Right kidney (tissue), 9 donors: ENCODE measurements at places on chromosomes 11 and 22.

DNA sequence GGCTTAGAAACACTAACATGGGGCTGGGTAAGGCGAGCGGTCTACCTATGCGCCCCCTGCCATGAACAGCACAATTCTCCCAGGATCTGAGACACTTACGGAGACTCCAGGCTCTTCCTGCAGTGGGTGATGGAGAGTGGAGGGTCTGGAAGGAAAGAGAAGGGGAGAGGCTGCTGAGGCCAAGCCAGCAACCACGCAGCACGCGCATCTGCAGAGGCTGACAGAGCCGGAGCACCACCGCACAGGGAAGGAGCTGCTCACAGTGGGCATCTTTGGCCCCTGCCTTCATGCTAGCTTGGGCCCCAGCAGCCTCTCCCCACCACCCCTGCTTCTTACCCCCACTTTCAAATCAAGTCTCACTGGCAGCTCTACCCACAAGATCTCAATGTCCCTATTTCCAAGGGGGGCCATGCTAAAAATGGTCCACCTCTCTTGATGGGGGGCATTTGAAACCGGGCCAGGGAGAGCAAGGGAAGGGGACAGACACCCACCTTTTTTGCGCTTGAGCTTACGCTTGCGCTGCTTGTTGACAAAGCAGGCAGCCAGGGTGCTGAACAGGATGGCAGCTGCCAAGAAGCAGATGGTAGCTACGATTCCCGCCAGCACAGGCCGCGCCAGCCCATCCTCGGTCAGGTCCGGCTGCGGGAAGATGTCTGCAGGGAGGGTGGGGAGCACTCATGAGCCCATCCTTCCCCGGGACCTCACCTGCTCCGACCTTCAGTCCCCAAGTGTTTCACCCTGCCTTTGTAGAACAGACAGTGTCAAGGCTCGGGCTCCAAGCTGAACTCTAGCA lies 34.5 kb downstream of the IGSF9B start:
- no peak for DNase-seq

GRCh38 chr11:88050247-88050646 lies 125.0 kb downstream of the RAB38 start:
- DNase-seq: no peak

DNA sequence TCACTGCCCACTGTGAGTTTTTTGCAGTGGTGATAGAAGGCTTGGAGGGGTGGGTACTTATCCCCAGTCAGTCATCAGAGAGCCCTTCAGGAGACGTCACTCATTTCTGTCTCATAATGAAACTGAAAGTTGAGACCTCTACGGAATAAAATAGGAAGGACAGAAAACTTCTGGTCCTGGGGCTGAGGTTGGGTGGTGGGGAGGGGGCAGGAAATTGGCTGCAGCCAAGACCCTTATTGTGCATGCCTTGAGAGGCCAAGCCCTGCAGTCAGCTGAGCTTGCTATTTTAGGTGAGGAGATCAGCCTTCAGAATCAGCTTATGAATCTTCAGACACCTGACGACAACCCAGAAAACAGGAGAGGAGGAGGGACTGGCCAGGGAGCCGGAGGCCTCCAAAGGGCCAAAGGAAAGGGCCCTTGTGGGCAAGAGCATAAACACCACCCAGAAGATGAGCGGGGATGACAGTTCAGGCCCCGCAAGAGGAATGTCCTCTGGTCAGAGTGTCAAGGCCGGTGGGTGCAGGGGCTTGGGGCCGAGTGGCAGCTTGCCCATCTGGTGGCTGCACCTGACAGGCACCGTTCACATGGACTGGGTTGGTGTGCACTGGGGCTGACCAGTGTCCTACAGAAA lies 17.9 kb upstream of the ADA2 start:
- no peak for DNase-seq

DNA sequence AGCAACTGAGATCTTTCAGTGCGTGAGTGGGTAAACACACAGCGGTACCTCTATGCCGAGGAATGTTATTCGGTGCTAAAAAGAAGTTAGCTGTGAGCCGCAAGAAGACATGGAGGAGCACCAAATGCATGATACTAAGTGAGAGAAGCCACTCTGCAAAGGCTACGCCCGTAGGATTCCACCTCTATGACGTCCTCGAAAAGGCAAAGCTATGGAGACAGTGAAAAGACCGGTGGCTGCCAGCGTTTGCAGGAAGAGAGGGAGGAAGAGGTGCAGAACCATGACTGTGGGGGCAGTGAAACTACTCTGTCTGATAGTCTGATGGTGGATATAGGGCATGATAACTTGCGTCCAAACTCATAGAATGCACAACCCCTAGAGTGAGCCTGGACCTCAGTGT lies 28.7 kb downstream of the IGF2 start:
- DNase-seq: no peak

GRCh38 chr11:120057595-120058581 lies 80.0 kb downstream of the TRIM29 start:
- no peak for DNase-seq

DNA sequence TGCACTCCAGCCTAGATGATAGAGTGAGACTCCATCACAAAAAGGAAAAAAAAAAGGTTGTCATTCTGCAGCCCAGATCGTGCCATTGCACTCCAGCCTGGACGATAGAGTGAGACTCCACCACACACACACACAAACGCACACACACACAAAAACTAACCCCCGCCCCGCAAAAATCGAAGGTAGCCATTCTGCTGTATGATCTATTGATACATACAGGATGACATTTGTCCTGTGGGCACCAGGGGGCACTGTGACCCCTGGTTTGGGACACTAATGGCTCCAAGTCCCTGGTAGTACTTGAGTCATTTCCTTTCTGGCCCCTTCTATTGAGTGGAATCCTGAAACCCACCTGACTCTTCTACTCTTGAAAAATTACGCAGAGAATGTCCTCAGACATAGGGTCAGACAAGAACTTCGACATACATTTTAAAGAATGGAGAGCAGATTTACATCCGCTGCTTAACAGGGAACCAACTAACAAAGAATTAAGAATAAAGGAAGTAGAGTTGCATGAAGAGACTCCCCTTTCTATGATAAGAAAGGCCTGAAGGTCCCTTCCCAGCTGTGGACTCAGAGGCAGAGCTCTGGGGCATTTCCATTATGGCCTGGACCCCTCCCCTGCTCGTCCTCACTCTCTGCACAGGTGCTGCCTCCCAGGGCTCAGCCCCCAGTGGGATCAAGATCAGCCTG lies 35.0 kb upstream of the PRAME start:
- peak; percentile 19 for DNase-seq

DNA sequence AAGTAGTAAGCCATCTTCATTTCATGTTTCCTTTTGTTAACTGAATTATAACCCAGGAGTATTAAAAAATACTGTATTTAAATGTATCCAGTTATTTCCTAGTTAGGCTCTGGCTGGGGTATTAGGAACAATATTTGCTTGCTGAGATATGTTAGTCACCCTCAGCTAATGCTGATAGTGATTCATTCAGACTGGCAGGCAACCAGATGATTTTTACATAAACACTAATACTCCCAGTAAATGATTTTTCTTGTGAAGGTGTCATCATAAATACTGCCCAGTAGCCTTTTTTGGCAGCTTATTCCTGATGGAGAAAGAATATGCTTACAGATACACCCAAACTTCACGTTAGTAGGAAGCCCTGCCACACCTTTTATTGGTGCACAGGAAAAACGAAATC lies 8.1 kb downstream of the YWHAH start:
- DNase-seq: no peak

GRCh38 chr11:42528911-42529310 lies 782.9 kb upstream of the API5 start:
- peak; percentile 19 for DNase-seq

DNA sequence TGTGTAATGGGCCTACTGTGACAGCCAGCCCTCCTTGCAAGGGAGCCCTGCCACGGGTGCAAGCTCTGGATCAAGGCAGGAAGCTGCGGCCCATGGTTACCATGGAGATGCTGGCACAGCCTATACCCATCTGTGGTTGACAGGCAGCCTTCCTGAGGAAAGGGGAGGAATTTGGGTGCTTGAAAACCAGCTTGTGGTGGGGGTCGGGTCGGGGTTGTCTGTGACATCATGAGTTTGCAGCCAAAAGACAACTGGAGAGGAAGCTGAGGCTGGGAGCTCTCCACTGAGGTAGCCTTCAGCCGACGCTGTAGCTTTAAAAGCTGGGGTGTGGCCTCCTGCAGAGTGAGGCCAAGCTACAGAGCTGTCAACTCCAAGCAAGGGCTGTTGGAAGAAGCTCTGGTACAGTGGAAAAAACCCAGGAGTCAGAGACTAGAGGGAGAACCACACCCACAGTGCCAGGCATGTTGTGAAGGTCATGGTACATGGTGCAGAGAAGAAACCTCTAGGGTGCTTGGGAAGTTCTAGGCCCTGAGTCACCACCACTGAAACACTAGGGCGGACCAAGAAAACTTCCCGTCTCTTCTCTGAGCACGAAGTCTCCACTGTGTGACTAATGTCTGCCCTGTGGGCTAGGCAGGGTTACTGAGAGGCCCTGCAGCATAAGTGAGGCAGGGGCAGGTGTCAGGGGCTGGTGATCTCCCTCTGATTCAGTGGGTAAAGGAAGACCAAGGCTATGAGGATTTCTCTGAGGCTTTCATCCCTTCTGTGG lies 10.8 kb upstream of the LDHA start:
- peak; percentile 31 for DNase-seq

- no peak for DNase-seq
These were observed 35.6 kb downstream of the KCNC1 start for GRCh38 chr11:17770048-17770652.

DNA sequence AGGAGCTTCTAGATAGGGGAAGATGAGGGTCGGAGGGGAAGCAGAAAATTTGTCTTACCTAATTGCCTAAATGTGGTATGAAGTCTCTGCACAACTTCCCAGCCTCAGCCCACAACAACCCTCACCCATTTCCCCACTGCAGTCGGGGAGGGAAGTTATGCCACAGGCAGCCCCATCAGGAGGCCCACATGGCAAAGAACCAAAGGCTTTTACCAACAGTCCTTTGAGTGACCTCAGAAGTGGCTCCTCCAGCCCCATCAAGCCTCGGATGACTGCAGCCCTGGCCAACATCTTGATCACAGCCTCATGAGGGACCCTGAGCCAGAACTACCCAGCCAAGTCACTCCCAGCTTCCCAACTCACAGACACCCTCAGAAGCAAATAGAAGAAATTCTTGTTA lies 54.8 kb downstream of the CHST1 start:
- DNase-seq: no peak

DNA sequence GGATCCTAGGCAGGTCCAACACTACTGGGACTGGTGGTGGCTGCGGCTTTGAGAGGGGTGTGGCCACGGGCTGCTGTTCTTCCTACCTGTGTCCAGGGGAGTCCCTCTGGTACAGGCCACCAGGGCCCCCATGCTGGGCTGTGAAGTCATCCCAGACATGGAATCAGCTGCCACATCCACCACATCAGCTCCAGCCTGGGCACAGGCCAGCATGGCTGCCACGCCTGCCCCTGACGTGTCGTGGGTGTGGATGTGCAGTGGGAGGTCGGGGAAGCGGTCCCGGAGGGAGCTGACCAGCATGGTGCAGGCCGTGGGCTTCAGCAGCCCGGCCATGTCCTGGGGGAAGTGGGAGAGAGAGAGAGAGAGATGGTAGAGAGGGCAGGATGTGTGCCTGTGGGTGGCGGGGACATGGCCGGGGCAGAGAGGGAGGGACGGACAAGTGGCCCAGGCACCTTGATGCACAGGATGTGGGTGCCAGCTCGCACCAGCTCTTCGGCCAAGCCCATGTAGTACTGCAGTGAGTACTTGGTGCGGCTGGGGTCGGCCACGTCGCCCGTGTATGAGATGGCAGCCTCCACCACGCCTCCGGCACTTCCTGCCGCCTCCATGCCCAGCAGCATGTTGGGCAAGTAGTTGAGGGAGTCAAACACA lies 6.2 kb upstream of the LRFN4 start:
- no peak for DNase-seq

GRCh38 chr22:43152357-43153071 lies 1.2 kb downstream of the TSPO start:
- DNase-seq: peak; percentile 56

DNA sequence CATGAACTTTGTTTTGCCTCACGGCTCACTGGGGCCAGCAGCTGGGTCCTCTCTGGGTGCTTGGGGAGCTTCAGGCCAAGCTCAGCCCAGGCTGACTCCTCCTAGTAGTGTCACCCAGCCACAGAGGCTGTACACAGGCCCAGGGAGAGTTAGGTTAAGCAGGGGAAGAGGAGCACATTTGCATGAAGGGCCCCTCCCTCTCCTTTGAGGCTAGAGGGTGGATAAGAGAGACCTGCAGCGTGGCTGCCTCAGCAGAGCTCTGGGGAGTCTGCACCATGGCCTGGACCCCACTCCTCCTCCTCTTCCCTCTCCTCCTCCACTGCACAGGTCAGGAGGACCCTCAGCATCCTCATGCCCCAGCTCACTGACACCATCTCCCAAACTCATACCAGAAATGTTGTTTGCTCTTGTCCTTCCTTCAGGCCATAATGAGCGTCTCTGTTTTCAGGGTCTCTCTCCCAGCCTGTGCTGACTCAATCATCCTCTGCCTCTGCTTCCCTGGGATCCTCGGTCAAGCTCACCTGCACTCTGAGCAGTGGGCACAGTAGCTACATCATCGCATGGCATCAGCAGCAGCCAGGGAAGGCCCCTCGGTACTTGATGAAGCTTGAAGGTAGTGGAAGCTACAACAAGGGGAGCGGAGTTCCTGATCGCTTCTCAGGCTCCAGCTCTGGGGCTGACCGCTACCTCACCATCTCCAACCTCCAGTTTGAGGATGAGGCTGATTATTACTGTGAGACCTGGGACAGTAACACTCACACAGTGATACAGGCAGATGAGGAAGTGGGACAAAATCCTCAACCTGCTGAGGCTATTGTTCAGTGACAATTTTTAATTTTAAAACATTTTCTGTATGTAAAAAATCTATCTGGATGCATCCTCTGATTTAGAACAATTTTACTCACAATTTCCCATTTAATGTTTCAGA lies 82.4 kb upstream of the VPREB1 start:
- no peak for DNase-seq

- DNase-seq: no peak
These were observed 389.7 kb downstream of the NXPE2 start for GRCh38 chr11:115067900-115068530.
